ENCODE measurements at places on chromosomes 5 and 9.
A peak's percentile ranks its signal among the peaks of the same experiment; 100 is the strongest.

DNA sequence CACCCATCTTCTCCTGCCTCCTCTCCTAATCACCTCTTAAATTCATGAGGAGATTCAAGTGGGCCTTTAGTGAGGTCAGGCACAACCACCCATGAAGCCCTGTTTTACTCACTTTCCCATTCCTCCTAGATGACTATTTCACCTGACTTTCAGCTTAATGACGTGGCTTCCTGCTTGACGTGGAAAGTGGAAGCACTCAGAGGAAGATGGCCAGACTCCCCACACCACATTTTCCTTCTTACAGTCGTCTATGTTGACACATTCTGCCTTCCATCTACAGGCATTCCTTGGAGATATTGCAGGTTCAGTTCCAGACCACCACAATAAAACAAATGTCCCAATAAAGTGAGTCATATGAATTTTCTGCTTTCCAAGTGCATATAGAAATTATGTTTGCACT, 146.4 kb upstream of the TAS2R1 start:
- DNase-seq: no peak

GRCh38 chr9:98330831-98331230, 75.4 kb upstream of the TBC1D2 start:
- DNase-seq: no peak

GRCh38 chr5:53194086-53194485, 84.5 kb upstream of the MOCS2 start:
- no peak for DNase-seq

DNA sequence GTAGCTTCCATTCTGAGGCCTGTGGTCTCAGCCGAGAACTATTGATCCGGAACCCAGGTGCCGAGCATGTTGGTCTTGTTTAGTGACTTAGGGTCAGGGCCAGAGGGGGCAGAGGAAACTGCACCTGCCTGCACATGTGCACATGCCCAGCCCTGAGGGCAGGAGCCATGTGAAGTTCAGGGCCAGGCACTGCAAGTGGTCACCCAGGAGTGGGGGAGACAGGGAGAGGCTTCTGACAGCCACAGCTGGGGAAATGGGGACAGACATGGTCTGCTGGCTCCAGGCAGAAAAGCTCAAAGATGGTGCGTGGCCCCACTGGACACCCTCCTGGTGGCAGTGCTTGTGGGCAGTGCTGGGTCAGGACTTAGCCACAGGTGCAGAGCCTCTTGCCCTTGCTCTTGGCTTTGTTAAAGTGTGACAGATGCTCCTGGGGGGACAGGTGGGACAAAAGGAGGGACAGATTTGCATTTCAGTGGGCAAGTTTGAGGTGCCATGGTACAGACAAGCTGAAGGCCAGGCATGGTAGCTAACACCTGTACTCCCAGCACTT, 134.4 kb downstream of the CACNA1B start:
- no peak for DNase-seq

- no peak for DNase-seq
Measured at GRCh38 chr5:91706785-91707520, 323.8 kb upstream of the ARRDC3 start.

DNA sequence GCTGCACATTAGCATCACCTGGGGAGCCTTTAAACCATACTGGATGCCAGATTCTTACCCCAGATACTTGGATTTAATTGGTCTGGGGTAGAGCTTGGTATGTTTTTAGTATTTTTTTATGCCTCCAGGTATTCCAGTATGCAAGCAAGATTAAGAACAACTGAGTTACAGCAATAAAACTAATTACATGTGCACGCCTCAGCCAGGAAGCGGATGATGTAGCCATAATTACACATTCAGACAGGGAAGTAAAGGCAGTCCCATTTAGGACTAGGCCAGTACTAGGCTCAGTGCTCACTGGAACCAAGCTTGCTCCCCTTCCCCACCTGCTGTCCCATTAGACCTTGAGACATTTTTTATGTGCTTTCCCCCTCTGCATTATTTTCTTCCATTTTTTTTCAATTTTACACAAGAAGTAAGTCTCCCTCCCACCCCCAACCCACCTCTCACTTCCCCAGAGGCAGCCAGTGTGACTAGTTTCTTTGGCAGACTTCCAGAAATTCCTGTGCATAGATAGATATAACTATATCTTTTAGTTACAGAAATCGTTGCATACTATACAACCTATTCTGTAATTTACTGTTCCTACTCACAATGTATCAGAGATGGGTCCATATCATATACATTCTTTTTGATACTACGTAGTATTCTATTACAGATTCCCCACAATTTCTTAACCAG, 7.1 kb upstream of the GNAQ start:
- no peak for DNase-seq

DNA sequence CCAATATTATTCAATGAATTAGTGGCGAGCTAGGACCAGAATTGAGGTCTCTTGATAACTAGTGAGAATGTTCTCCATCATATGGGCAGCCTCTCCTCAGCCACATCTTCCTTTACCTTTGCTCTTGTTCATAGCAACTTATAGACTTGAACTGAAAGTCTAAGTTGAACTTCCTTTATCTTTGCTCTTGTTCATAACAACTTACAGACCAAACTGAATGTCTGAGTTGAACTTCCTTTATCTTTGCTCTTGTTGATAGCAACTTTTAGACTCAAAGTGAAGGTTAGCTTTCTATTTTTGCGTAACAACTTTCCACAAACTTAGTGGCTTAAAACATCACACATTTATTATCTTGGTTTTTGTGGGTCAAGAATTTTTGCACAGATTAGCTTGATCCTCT, 146.4 kb upstream of the C9orf72 start:
- no peak for DNase-seq

GRCh38 chr9:106697750-106698502, 165.0 kb upstream of the ZNF462 start:
- DNase-seq: peak; percentile 43

DNA sequence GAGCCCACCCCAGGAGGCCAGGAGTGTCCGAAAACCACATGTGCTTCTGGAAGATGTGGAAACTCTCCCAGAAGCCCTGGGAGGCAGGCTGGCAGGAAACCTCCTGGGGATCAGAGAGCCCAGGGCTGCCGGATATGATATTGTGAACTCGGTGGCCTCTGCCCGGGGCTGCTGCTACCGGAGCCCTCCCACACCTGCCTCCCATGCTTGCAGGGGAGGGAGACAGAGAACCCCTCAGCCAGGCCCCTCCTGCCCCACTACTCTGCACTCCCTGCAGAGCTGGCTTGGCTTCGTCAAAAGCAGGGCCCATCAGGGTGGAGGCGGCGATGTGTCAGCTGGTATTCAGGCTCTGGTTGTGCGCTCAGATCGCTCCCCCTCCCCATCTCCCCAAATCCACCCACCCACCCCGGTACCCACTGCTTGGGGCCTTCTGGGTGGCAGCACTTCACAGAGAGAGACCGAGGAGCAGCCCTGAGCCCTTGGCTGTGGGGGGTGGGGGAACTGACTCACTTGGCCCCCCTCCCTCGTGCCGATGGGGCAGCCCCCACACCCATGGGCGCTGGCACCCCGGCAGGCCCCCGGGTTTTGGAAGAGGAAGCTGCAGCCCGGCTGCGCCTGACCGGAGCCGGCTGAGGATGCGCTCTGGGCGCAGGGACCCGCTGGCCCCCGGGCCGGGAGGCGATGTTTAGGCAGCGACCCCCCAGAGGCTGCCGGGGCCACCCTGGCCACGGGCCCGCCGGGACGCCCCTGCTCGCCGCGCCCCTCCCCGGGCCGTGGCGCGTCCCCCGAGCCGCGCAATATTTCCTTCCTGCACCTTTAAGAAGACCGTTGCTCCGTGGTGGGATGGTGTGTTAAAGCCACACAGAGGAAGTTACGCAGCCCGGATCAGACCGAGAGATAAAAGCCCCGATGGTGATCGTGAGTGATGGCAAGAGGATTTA, 786 bp upstream of the NTNG2 start:
- DNase-seq: no peak

- no peak for DNase-seq
Measured at GRCh38 chr5:138240650-138241385, 27.7 kb upstream of the CDC23 start.

DNA sequence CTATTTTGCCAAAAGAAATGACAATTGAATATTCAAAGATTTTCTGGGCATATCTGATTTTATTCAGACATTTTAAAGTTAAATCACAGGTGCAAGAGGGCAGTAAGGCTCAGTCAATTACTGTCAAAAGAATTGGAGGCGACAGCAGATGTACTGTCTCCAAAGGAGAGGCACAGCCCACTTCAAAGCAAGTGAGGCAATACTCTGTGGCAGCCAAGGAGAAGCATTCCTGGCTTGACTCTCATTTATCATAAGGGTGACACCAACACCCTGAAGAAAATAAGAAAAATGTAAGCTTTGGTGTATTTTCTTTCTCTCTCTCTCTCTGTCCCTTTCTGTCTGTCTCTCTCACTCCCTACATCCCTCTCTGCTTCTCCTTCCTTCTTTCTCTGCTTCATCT, 93.3 kb downstream of the SVEP1 start:
- no peak for DNase-seq

DNA sequence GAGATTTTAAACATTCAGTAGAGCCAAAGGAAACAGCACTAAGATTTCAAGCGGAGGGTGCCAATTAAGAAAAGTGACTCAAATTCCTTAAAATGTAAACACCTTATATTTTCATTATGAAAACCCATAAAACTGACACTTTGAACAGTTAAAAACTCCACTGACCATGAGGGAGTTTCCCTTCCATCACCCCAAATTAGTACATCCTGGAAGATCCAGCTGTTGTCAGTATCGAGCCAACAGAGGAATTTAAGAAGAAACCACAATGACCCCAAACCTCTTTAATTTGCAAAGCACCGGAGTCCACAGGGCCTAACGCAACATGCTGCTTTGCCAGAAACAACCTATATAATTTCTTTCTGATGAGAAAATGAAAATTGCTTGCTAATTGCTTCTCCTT, 41.3 kb downstream of the ROR2 start:
- DNase-seq: no peak

- DNase-seq: no peak
Measured at GRCh38 chr9:137772281-137772873, 105.2 kb upstream of the CACNA1B start.

- no peak for DNase-seq
Measured at GRCh38 chr5:156920042-156920860, 42.8 kb downstream of the TIMD4 start.

- no peak for DNase-seq
Measured at GRCh38 chr9:116162241-116162781, 8.7 kb downstream of the PAPPA start.

DNA sequence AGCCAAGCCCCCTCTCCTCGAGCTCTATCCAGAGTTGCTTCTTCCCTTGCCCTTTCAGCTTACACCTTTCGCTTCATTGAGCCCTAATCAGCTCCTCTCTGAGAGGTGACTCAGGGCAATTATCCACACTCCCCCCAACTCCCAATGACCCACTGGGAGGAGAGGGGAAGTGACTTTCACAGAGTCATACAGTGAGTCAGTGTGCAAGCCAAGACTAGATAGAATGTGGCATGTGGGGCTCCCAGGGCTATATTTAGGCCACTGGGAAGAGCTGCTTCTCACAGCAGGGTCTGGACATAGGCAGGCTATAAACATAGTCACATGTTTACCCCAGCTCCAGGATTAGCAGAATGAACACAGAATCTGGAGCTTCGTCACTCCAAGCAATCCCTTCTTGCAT, 57.4 kb downstream of the NRG2 start:
- no peak for DNase-seq
